ENCODE measurements at places on chromosomes 13 and 19.

DNA sequence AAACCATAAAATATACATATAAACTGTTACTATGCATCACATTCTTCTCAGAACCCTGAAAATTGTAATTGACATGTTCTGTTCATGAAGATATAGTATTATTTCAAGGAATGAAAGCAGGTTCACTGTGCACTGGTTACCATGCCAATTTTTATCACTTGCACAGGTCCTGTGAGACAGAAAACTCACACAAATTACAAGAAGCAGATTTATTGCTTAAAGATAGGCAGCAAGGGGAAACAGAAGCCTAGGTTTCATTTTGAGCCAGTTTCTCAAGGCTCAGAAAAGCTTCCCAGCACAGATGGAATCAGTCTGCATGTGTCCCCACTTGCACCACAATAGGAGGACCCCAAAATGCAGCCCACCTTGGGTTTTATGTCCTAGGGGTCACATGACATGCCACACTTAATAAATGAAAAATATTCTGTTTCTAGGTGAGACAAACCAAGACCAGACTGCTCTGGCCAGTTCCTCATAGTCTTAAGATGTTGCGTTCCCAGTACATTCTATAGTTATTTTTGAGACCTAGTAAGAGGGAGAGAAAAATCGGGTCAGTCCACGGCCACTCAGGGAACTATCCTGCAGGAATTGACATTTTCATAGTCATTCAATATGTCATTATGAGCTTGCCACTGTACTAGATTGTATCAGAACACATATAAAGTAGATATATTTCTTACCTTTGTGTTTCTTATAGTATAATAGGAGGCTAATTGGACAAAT lies 459.1 kb upstream of the ATXN8OS start:
- DNase-seq = no peak

DNA sequence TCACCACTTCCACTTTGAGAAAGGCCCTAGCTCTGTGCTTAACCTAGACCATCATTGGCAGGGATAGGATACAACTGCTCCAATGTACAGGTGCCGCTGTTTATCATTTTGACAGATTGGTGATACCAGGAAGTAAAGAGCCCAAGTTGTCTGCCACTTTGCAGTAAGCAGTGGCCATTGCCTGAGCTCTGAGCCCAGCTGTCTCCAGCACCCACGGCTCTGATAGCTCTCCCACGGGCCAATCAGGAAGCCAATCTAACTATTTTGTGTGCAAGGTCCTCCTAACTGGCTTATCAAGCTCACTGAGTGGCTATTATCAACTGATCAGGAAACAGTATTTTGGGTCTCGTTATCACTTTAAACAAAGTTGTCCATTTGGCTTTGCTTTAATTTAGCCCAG lies 181.1 kb downstream of the DCT start:
- no peak for DNase-seq

- no peak for DNase-seq
Measured at GRCh38 chr13:110319397-110319773, 12.3 kb downstream of the COL4A2 start.

DNA sequence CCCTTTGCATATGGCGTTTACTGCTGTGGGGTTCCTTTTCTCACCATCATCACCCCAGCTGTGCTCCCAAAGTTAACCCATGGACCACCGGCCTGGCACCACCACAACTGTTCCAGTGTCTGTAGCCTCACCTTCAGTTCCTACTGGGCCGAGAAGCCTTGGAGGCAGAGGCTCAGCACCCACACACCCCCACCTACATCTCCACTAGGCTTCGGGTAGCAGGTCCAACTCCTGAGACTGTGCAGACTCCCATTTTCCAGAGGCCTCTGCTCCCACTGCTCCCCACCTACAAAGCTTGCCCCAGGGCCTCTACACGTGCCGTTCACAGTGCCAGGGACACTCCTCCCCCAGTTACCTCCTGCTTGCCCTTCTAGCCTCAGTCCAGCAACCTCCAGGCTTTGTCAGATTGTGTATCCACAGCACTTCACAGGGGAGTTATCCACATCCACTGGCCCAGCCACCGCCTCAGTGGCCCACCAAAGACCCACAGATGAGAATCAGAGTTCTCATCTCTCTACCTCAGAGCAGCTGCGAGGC lies 14.1 kb downstream of the SLC27A5 start:
- no peak for DNase-seq

- peak; percentile 84 for DNase-seq
Measured at GRCh38 chr19:48510421-48511268, 990 bp downstream of the LMTK3 start.

GRCh38 chr13:51728972-51729371 lies 75.0 kb downstream of the DHRS12 start:
- DNase-seq = no peak

DNA sequence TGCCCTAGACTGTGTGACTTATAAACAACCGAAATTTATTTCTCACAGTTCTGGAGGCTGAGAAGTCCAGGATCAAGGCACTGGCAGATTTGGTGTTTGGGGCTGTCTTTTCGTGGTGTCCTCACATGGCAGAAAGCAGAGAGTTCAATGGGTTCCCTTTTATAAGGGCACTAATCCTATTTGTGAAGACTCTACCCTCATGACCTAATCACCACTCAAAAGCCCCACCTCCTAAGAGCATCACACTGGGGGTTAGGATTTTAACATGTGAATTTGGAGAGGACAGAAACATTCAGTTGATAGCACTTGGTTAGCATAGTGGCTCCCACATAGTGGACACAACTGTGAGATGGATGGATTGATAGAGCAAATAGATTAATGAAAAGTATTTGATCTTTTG lies 21.5 kb upstream of the GPR18 start:
- no peak for DNase-seq

DNA sequence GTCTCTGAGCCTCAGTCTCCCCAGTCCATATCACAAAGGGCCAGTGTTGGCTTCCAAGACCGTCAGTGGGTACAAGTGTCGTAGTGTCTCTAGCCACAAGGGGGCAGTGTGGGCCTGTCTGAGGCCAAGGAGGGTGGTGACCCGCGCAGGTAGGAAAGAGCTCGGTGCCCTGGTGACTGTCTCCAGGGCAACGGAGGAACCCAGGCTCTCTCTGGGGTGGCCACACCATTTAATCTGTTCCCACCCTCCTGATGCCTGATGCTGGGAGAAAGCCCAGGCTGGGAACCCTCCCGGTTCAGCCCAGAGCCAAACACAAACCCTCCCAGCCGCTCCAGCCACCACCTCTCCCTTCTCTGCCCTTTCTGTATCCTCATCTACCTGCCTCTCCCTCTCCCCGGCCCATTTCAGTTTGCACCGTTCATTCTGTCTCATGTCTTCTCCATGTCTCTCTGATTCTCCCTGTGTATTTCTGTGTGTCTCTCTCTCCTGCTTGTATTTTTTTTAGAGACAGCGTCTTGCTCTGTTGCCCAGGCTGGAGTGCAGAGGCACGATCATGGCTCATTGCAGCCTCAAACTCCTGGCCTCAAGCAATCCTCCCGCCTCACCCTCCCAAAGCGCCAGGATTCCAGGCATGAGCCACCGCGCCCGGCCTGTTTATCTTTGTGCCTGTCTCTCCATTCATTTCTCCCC lies 17.5 kb upstream of the MEIS3 start:
- DNase-seq = peak; percentile 90

DNA sequence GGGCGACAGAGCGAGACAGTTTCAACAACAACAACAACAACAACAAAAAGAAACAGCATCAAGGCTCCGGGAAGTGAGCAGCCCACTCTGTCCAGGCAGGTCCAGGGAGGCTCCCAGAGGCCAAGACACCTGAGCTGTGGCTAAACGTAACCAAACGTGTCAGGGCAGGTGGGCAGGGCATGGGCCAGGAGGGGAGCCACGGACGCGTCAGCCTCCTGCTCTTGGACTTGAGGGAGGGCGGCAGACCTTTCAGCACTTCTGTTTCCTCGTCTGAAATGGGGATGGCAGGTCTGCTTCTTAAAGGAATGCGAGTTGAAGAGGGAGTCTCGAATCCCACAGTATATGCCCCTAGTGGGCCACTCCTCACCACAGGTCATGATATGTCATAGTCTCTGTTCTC lies 53.8 kb downstream of the MYO9B start:
- no peak for DNase-seq

- no peak for DNase-seq
Measured at GRCh38 chr19:17765069-17765618, 13.9 kb downstream of the FCHO1 start.

- DNase-seq = no peak
Measured at GRCh38 chr13:94195715-94196114, 283.8 kb downstream of the DCT start.

DNA sequence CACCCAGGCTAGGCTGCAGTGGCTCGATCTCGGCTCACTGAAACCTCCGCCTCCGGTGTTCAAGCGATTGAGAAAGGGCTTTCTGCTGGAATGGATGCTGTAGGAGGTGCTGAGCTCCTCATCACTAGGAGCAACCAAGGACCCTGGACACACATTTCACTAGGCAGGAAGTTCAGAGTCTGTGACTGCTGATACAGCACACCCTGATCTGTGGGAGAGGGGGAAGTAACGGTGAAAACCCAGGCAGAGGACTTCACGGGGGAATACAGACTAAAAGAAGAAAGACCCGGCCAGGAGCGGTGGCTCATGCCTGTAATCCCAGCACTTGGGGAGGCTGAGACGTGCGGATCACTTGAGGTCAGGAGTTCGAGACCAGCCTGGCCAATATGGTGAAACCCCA lies 11.9 kb upstream of the NOTCH3 start:
- no peak for DNase-seq

- no peak for DNase-seq
Measured at GRCh38 chr19:38653028-38653571, 5.7 kb downstream of the ACTN4 start.

- no peak for DNase-seq
Measured at GRCh38 chr13:98942997-98943396, 34.9 kb downstream of the DOCK9 start.

DNA sequence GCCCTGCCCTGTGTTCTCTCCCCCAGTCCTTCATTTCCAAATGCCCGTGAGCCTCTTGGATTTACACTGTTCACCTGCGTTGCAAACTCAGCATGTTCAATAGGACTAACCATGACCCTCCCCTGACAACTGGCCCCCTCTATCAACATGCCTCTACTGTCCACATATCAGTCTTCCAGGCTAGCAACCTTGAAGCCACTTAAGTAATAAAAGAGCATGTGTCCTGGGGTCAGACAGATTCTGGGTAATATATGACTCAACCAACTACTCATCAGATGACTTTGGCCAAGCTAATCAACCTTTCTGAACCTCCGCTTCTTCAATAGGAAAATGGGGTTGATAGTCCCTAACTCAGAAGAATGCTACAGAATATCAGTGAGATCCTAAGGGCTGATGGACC lies 15.1 kb upstream of the PDX1 start:
- DNase-seq = no peak
